Caki2 (cell line): ENCODE measurements at places on chromosomes 12 and 14.

- no peak for DNase-seq
Measured at GRCh38 chr12:105848286-105848685, 290.5 kb downstream of the NUAK1 start.

GRCh38 chr14:64504897-64505794 lies 576 bp downstream of the ZBTB1 start:
- DNase-seq = peak; percentile 86

GRCh38 chr12:115771065-115771464 lies 506.4 kb downstream of the MED13L start:
- no peak for DNase-seq

- DNase-seq = no peak
Measured at GRCh38 chr14:37591311-37591940, 3.6 kb downstream of the FOXA1 start.

- no peak for DNase-seq
Measured at GRCh38 chr12:31560516-31560915, 30.4 kb downstream of the DENND5B start.

- no peak for DNase-seq
Measured at GRCh38 chr12:119461636-119462214, 127.2 kb downstream of the CCDC60 start.

DNA sequence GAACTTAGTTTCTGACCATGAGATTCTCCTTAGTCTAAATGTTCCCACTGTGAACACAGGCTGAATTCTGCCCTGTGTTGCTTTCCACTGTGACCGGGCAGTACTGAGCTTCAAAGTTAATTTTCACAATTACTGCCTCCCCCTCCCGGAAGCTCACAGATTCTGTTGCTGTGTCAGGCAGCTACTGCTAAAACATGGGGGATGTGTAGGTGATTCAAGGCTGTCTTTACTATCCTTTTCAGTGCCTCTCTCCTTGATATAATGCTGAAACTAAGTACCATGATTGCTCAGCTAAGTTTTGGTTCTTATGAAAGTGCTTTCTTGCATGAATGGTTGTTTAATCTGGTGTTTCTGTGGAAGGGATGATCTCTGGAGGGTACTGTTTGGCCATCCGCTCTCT lies 428.3 kb upstream of the NOVA1 start:
- no peak for DNase-seq

- DNase-seq = no peak
Measured at GRCh38 chr12:54611715-54612149, 23.0 kb downstream of the LACRT start.

- DNase-seq = no peak
Measured at GRCh38 chr14:72945356-72946027, 19.2 kb downstream of the DCAF4 start.
